ENCODE measurements at places on chromosomes 6 and 20.

DNA sequence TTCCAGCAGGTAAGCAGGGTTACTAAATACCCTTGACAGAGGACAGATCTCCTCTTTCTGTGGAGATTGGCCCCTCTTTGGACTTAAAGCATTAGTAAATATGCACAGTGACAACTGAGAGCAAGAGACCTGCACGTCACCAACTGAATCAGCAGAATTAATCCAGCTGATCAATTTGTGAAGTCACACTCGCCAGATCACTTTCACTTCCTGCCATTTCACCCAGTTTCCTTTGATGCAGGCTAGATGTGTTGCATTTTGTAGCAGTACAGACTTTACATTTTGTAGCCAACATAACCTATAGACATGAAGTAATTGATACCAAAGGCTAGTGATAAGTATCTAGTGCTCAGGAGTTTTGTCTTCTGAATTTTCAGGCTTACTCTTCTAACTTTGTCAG is 11.9 kb downstream of the SYNE1 start:
- DNase-seq = no peak

- DNase-seq = no peak
These were observed 243.0 kb upstream of the RIN2 start for GRCh38 chr20:19515074-19515473.

DNA sequence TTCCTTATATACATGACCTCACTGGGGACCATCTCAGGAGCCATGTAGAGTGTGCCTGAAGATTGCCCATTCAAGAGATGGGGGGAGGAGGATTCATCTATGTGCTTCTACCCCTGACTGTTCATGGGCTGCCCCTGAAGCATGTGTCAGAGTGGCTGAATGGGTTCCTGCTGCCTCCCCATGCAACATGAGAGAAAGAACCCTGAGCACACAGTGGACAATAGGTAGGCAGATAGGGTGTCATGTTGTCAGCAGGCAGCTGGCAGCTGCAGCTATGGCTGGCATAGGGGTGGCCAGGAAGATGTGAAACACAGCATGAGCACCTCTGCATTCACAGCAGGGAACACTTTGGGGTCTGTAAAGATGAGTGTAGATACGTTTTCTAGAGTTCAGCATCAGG is 208.4 kb upstream of the CNR1 start:
- no peak for DNase-seq

DNA sequence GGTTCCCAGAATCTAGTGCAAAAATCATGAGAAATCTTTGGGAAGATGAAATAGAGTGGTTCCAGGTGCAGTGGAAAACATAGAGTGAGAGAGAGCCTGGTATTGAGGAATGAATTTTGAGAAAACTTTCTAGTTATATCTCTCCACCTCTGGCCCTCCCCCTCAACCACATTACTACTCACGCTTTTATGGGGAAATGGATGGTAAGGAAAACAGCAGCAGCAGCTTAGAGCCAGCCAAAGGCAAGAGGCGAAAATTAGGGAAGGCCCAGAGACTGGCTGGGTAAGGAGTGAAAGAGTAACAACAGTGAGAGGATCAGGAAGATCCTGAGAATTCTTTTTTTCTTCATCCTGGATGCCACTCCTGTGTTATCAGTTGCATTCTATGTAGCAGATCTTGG is 187.9 kb upstream of the ECI2 start:
- no peak for DNase-seq

Data from NCI-H1417 treated with DMSO at 0.1 percent for 48 hours (cell line).